Daoy (cell line): ENCODE measurements at places on chromosomes 16 and 17.

DNA sequence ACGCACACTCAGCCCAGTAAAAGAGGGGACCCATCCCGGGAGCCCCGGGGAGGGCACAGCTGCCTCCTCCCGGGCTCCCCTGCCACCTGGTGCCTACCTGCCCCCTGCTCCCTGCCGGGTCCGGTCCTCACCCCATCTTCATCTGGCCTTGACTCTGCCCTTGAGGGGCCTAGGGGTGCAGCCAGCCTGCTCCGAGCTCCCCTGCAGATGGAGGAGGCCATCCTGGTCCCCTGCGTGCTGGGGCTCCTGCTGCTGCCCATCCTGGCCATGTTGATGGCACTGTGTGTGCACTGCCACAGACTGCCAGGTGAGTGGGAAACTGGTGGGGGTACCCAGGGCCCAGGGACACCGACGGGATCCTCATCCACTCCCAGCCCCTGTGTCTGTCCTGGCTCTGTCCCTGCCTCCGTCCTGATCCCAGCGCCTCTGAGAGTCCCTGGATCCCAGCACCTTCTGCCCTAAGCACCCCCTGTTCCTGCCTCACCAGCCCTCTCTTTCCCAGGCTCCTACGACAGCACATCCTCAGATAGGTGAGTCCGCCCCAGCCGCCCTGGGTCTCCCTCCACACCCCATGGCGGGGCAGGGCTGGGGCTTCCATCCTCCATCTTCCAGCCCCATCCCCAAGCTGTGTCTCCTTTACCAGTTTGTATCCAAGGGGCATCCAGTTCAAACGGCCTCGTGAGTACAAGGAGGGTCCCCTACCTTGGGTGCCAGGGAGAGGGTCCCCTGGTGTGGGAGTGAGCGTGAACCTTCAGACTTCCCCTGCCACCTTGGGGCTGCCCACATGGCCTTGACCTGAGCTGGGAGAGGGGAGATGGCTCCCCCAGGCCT, 574 bp downstream of the LAT start:
- DNase-seq = no peak

DNA sequence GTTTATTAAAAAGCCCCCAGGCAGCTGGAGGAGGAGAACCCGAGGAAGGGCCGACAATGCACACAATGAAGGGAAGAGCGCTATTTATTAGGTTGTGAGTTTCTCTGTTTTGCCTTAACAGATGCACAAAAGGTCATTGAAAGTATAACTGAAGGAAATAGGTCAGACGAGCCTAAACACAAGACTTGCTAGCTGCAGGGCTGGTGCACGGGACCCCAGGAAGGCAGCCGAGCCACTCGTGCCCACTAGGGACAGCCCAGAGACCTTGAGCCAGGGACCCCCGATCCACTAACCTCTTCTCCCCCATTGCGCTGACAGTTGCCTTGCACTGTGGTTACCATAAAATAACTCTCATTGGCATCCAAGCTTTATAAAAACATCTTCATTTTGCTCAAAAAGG, 11.3 kb downstream of the LITAFD start:
- no peak for DNase-seq

DNA sequence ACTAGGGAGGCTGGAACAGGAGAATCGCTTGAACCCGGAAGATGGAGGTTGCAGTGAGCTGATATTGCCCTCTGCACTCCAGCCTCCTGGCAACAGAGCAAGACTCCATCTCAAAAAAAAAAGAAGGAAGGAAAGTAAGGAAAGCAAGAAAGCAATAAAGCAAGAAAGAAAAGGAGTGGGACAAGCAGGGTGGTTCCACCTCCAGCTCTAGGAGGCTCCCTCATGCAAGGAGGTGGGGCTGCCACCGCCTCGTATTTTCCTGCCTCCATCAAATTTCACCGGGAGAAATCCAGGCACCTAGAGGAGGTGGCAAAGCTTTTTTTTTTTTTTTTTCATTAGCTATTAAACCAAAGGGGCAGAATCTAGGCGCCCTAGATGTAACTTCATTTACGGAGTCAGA, 1.0 kb downstream of the CYB561 start:
- DNase-seq = no peak

GRCh38 chr17:81128774-81129173, 36.5 kb upstream of the PVALEF start:
- no peak for DNase-seq

DNA sequence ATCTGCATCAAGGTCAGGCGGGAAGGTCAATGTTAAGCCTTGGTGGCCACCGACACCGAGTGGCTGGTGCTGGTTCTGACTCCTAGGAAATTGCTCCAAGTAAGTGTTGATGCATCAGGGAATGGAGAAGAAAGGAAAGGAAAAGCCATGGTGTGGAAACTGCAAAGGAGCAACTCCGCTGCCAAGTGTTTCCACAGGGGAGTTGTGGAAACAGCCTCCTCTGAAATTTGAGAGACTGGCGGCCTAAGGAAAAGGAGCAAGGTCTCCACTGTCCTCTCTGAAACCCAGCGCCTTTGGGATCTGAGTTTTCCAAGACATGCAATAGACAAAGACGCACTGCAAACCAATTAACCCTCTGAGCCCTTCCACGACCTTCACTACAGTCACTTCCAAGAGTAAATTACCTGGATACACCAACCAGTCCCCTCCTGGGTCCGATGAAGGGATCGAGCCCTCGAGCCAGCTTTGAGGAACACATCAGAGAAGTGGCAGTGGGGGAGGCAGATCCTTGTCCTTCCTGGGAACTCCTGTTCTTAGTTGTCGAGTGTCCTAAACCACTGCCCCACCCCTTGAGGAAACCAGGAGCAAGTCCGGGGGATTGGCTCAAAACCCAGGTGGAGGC, 51.1 kb downstream of the SRL start:
- DNase-seq = no peak

DNA sequence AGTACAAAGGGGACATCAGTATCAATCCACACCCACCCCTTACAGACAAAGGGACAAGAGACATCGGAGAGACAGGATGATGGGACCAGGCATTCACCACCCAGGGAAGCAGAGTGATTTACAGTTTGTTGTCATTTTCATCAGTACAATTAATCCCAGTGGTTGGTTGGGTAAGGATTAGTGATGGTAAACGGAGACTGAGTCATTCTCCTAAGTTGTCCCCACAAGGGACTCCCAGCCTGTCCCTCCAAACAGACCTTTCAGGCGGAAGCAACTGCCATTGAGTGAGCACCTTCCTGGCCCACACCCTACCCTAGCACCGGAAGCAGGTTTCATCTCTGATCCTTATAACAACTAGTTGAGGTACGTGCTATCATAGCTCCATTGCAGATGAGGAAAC, 11.2 kb downstream of the PPL start:
- no peak for DNase-seq
